ENCODE measurements at places on chromosomes 5 and 9.

- DNase-seq: no peak
Measured at GRCh38 chr9:102995033-102995432, at the start of gene CYLC2. Gene CYLC2, plus strand, starts transcription at chr9:102995333. Its CDS starts 48 bp downstream, at chr9:102995381.

DNA sequence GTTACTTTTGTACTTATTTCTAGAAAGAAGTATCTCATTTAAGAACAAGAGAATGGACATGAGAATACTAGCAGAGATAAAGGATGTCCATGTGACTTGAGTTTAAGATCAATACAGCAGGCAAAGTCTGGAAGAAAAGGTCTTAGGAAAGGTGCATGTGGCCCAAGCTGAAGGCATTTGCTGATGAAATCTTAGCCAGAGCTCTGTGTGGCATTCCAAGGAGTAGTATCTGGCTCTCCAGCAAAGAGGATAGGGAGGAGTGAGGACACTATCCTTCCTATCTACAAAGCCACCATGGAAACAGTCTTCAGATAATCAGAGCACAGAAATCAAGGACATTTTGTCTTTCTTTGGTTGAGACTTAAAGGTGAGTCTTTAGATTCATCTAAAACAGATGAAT lies 244.1 kb upstream of the RGMB start:
- DNase-seq: no peak

DNA sequence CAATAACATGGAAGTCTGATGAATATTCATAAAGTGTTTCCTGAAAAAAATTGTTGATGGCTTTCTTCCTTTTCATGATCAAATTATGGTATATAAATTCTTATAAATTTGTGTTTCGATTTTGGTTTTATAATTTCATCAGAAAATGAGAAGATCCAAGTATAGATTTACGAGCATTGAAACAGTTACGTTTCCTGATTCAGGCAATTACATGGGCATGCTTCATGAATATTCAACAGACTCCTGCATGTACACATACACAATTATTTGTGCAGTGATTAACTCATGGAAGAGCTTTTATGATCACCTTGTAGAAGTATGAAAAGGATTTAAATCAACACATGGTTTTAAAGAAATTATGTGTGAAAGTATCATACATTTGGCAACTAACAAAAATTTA lies 136.7 kb downstream of the MPDZ start:
- DNase-seq: no peak

GRCh38 chr9:110546411-110546871 lies 33.1 kb downstream of the SVEP1 start:
- DNase-seq: peak; percentile 27

- DNase-seq: no peak
Measured at GRCh38 chr5:18965893-18966292, 1022.1 kb downstream of the CDH18 start.

All from AG20443 (cell line).